Astrocyte of the hippocampus (primary cell): ENCODE measurements at places on chromosomes 6 and 20.

DNA sequence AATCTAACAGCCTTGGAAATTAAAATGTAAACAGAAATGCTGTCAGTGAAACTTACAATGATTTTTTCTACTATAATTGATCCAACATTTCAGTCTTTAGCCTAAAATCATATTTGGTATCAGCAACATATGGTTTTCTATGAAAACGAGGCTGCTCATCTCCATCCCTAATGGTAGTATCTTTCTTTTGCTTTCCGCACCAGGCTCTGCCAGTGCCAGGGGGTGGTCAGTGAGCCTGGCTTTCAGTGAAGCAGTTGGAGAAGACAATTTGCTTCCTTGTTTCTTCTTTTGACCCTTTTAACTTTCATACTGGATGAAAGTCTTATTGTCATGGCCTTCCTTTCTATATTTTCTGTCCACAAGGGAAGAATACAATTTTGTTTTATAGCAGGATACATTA lies 258.4 kb downstream of the ARID1B start:
- no peak for DNase-seq

GRCh38 chr6:143857651-143858050 lies 6.6 kb upstream of the ZC2HC1B start:
- DNase-seq, result no peak

- DNase-seq, result no peak
Measured at GRCh38 chr6:56905378-56905777, 49.5 kb upstream of the BEND6 start.

DNA sequence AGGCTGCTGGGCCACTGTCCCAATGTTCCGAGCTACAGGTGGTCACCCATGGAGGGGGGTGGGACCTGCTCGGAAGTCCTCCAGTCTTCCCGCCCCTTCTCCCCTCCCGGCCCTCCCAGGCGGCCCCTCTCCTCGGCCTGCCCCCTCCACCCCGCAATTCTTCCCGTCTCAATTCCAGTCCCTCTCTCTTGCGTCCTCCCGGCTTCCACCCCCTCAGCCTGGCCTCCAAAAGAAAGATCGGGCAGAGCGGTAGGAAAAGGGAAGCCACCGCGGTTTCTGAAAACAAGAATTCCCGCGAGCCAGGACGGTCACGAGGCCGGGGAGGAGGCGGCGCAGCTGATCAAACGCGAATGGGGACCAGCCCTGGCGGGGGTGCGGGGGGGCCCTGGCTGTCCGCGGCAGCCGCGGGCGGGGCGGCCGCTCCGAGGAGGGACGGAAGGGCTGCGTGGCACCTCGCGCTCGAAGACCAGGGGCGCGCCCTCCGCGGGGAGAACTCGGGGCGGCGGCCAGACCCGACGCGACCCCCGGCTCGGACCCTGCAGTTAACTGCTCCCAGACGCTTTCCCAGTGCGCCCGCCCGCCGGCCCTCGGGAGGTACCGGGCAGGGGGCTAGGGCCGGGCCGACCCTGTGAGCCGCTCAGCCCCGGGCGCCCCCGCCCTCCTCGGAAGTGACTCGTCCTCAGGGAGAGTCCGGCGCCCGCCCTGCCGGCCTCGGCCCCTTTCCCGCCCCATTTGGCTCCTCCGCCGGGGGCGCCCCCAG lies 1.0 kb downstream of the PXDC1 start:
- peak; percentile 88 for DNase-seq

GRCh38 chr6:44599672-44600071 lies 212.2 kb downstream of the CDC5L start:
- no peak for DNase-seq

DNA sequence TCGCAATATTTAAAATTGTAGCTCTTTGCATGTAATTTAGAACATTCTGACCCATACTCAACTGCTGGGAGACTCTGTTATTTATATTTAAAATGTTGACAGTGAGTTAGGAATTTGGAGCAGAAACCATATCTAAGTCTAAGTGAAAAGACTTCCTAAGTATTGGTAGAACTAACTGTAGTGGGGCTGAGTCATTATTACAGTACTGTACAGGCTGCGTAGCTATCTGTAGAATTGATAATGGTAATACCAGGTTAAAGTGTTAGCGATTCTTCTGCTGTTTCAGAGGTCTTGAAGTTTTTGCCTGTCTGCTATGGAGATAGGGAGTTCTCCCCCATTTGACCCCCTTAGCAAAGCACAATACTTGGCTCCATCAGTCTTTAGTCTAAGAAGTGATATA lies 3.6 kb downstream of the TOP1 start:
- DNase-seq, result no peak

DNA sequence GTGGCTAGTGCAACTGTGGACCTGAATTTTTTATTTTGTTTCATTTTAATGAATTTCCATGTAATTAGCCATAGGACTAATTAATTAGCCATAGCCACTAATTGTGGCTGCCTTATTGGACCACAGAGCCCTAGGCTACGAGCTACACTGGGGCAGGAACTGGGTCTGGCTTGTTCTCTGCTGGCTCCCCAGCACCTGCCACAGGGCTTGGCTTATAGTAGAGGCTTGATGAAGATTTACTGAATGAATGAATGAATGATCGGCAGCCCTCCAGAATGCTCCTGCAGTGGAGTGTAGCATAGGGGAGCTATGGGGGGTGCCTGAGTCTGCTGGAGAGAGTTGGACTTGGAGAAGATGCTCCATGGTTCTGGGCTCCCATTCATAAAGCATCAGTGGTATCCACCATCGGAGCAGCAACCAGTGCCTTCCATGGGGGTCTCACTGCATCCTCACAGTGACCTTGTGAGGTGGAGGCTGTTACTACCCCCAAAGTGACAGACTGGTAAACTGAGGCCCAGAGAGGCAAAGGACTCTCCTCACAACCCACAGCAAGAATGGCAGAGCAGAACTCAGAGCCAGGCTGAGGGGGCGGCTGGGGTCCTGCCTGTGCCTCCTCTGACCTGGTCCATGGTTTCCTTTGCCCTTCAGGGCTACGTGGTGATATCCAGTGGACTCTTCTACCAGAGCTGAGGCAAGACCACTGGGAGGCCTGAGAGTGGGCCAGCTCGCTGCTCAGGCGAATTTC lies 8.6 kb upstream of the BPIFB6 start:
- DNase-seq, result no peak

GRCh38 chr6:150698391-150698790 lies 98.7 kb downstream of the PLEKHG1 start:
- DNase-seq, result no peak

DNA sequence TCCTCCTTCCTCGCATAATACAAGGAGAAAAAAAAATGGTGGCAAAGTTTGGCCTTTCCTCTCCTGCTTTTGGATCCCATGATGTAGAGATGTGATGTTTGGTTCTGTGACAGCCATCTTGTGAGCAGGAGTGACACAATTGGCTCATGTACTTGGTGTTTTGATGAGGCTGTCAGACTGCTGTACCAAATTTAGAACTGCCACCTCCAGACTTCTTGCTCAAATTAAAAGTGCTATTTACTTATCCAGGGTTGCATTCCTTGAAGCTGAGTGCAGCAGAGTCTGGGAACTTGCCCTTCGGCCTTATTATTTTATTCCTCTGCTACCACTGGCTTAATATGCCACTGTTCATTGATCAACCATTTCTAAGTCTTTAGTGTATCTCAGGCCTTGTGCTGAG lies 21.9 kb downstream of the BCAS1 start:
- peak; percentile 15 for DNase-seq

DNA sequence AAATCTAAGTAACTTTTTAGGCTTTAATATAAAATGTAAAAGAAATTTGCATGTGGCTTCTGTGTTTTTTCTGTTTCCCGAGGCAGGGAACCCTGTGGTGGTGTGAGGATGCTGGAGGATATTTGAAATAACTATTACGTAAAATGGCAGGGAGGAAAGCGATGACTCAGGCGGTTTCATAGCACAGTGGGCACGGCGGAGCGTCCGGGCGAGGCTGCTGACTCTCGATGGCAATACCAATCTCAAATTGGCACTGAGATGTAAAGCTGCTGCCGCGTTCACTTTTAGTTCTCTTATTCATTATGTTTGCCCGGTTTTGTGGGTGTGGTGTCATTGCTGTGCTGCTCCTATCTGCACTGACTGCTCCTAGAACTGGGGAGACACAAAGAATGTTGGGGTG lies 254.3 kb downstream of the THBS2 start:
- no peak for DNase-seq

GRCh38 chr20:46035253-46035652 lies 6.2 kb downstream of the SLC12A5 start:
- no peak for DNase-seq

DNA sequence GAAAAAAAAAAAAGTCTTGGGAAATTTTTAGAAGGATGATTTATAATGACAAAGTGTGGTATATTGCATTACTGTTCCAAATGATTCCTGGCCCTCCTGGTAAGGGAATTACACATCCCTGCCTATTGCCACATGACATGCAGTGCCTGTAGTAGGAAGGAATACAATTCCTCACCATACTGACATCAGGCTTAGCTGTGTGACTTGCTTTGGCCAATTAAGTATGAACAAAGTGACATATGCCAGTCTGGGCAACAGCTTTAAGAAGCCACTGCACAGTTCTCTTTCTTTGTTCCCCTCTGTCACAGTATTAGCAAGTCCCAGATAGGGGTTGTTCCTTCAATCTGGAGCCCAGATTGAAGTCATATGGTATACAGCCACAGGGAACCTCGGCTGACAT lies 100.5 kb downstream of the KIF13A start:
- DNase-seq, result no peak

DNA sequence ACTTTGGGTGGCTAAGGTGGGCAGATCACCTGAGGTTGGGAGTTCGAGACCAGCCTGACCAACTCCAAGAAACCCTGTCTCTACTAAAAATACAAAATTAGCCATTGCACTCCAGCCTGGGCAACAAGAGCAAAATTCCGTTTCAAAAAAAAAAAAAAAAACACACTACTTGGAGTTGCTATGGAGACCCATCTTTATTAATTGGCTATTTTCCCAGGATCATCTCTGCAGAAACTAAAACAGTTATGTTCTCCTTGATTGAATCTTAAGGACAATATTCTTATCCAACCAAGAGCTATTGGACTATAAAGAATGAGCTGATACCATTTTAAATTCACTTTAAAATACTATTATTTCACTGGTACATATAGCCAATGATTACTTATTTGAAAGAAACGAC lies 14.7 kb downstream of the AKIRIN2 start:
- DNase-seq, result no peak

DNA sequence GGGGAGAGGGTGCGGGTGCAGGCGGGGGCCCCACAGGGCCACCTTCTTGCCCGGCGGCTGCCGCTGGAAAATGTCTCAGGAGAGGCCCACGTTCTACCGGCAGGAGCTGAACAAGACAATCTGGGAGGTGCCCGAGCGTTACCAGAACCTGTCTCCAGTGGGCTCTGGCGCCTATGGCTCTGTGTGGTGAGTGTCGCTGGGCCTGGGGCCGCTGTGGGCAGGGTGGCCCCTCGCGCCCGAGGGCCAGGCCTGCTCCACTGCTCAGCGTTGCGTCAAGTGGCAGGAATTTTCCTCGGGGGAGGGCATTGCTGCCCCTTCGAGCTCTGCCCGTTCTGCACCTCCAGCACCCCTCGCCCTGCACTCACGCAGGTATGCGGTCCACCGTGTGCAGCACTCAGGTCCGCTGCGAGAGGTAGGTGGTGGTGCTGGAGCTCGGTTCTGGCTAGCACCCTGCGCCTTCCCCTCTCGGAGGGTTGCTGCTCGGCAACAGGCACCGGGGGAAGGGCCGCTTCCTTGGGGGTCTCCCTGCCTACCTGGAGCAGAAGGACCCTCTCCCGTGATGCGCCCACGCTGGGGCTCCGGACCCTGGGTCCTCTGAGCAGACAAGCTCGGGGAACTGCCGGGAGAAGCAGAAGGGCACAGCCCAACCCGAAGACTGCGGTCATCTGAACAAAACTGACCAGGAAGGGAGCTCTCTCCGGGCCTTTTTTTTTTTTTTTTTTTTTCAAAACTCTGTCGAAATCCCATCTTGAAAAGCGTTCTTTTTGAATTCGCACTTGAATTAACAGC lies 674 bp downstream of the MAPK14 start:
- DNase-seq, result peak; percentile 59

DNA sequence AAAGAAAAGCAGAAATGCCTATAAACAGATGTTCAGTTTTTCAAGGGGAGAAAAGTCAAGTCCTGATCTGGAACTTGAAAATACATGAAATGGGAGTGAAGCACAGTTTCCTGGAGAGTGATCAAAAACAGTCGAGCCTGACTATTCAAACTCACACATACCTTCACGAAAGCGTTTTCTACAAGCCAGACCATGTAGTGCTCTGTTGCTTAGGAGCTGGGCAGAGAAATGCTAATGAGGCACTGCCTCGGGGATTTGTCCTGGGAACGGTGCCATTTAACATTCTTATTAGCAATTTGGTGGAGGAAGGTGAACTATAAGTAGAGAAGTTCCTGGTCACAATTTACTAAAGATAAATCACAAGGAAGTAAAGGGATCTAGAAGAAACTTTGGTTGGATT lies 5.9 kb downstream of the NHSL1 start:
- DNase-seq, result peak; percentile 96

DNA sequence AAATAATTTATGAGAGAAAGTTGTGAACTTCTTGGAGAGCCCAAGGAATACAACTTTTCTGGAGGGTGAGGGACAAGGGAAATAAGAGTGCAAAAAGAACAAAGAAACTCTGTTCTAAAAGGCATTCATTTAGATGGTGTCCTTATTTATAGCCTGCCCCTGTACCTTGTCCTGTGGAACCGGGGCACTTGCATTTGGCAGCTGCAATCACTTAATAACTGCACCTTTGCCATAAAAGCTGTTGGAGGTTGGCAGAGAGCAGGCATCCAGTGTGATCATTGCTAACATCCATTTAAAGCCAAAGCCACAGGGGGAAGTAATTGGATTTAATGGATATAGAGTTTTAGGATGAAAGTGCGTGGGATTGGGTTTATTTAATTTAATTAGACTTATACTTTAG lies 50.8 kb upstream of the SGK1 start:
- no peak for DNase-seq

DNA sequence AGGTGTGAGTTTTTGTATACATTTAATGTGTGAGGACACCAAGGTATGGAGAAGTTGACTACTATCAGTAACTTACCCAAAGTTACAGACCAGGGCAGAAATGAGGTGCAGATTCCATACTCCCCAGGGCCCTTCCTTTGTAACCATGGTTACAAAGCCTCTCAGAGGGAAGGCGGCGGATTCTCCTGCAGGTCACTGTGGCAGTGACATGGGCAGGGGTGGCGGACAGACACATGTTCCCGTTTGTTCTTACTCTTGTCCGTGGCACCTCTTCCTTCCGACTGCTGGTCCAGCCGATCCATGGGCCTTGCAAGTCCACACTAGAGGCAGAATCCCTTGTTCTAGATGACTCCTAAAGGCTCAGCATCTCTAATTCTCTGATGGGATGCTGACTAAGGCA lies 43.0 kb downstream of the PDYN start:
- no peak for DNase-seq

DNA sequence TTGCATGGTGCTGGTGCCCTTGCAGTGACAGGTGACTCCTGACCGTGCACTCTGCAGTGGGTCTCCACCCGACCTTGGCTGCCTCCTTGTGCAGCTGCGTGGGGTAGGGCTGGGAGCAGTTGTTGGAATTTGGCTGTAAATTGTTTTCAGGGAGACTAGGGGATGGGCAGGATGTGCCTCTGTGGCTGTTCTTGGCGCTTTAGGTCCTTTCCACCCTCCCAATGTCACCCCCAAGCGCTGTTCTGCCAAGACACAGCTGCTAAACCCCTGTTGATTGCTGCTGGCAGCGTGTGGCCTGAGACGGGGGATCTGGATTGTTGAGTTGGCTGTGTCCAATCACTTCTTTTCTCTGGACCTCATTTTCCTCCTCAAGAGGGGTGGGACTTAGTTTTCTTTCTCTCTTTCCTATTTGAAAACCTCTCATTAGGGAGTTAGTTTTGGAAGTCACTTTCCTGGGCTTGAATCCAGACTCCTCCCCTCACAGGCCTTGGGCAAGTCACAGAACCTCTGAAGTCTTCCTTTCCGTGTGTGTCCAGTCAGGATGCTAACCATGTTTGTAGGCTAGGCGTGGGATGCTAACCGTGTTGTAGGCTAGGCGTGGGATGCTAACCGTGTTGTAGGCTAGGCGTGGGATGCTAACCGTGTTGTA lies 8.5 kb downstream of the IGF2R start:
- peak; percentile 80 for DNase-seq
